ENCODE measurements at places on chromosomes 6 and 20.
A peak's percentile ranks its signal among the peaks of the same experiment; 100 is the strongest.

DNA sequence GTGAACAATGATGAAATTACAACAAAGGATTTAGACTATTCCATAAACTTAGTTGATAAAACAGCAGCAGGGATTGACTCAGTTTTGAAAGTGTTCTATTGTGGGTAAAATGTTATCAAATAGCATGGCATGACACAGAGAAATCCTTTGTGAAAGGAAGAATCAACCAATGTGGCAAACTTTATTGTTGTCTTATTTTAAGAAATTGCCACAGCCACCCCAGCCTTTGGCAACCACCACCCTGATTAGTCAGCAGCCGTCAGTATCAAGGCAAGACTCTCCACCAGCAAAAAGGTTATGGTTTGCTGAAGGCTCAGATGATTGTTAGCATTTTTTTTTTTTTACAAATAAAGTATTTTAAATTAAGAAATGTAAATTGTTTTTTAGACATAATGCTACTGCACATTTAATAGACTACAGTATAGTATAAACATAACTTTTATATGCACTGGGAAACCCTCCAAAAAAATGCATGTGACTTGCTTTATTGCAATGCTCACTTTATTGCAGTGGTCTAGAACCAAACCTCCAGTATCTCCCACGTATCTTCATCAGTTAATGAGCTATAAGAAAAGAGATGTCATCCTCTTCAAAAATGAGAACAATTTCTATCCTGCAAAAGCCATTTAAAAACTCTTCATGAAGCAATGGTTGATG, 162.7 kb downstream of the SOBP start:
- DNase-seq = no peak

- no peak for DNase-seq
Observed at GRCh38 chr6:169954977-169955376, 203.6 kb downstream of the ERMARD start.

DNA sequence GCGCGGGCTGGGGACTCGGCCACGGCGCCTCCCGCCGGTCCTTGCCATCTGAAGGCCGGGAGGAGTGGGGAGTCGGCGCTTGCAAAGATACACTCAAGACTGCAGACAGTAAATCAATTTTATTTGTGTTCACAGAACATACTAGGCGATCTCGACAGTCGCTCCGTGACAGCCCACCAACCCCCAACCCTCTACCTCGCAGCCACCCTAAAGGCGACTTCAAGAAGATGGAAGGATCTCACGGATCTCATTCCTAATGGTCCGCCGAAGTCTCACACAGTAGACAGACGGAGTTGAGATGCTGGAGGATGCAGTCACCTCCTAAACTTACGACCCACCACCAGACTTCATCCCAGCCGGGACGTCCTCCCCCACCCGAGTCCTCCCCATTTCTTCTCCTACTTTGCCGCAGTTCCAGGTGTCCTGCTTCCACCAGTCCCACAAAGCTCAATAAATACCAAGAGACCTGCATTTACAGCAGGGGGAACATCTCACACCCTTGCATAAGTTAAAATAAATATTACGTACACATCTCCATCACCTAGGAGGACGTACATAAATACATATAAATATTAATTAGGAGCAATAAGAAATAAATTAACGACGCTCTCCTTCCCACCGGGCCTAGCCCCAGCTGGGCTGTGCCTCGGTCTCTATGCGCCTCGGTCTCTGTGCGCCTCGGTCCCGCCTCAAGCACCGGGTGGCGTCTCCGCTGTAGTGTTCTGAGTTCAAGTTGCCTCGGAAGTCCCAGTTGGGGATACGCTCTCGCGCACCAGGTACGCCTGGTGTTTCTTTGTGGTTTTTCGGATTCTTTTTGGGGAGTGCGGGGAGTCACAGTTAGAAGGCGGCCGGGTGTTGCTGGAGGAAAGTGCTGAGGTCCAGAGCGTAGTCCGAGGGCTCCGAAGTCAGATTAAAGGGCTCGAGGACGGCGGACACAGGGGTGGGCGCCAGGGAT, 889 bp upstream of the FLOT1 start:
- peak; percentile 72 for DNase-seq

- DNase-seq = no peak
Observed at GRCh38 chr6:16746812-16747211, 14.4 kb downstream of the ATXN1 start.

GRCh38 chr20:48678421-48678820, 149.4 kb downstream of the PREX1 start:
- no peak for DNase-seq

DNA sequence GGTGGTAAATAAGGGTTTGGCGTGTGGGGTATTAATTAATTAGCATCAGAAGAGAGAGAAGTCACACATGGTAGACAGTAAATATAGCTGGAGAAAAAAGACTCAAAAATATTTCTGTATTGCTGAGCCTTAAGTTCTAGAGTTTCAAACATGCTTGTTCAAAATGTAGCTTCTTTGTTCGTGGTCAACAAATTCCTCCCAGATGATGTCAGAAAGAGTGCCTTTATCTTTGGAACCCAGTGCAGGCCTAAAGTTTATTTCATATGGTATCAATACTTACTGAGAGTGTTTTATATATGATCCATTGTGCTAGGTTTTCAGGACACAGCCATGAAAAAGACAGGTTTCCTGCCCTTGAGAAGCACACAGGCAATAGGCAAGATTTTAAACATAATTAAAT, 18.3 kb downstream of the MARCKS start:
- DNase-seq = no peak

- no peak for DNase-seq
Observed at GRCh38 chr6:163841326-163841725, 426.8 kb downstream of the QKI start.

All from kidney (tissue), 22 donors.